Foreskin fibroblast (primary cell): ENCODE measurements at places on chromosomes 13 and 19.
A peak's percentile ranks its signal among the peaks of the same experiment; 100 is the strongest.

- DNase-seq: no peak
These were observed 5.4 kb upstream of the ZSCAN5A start for GRCh38 chr19:56319991-56320390.

DNA sequence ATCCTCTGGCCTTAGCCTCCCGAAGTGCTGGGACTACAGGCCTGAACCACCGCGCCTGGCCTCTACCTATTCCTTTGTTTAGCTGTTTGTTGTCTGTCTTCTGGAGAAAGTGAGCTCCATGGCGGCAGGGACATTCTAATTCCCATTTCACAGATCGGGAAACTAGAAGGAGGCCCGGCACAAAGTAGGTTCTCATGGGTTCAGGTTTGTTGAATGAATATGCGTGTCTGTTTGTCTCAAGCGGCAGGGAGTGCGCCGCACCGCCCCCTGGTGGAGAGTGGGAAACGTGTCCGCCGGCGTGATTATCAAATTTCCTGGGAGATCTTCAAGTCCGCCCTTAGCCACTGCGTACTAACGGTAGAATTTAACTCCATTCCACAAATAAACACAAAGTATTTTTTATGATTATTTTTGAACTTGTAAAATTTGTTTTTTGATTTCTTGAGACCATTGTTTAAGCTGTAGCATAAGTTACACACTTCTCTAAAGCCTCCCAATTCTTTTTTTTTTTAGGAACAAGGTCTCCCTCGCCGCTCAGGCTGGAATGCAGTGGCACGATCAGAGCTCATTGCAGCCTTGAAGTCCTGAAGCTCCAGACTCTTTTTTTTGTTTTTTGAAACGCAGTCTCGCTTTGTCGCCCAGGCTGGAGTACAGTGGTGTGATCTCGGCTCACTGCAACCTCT lies 8.9 kb upstream of the CCDC9 start:
- peak; percentile 90 for DNase-seq

DNA sequence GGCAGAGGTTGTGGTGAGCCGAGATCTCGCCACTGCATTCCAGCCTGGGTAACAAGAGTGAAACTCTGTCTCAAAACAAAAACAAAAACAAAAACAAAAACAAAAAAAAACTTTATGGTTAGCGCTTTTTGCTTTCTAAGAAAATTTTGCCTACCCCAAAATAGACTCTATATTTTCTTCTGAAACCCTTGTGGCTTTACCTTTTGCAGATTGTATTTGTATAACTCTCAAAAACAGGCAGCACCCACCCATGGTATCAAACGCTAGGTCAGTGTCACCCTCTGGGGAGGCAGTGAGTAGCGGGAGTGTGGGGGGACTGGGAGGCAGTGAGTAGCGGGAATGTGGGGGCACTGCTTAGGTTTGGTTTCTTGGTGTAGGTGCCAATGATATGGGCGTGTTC lies 7.5 kb upstream of the SLC39A3 start:
- DNase-seq: no peak

DNA sequence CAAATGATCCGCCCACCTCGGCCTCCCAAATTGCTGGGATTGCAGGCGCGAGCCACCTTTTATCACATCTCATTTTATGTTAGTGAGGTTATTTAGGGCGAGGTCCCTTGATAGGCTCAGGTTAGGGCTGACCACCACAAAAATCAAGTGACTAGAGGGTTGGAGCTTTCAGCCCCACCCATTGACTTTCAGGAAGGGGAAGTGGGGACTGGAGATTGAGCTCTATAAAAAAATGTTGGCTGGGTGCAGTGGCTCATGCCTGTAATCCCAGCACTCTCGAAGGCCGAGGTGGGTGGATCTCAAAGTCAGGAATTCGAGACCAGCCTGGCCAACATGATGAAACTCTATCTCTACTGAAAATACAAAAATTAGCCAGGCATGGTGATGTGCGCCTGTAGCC lies 20.1 kb downstream of the FPR3 start:
- DNase-seq: no peak

- peak; percentile 2 for DNase-seq
These were observed 349.2 kb upstream of the ARGLU1 start for GRCh38 chr13:106917024-106917571.

GRCh38 chr13:64276232-64276631 lies 2860.6 kb upstream of the PCDH20 start:
- no peak for DNase-seq

DNA sequence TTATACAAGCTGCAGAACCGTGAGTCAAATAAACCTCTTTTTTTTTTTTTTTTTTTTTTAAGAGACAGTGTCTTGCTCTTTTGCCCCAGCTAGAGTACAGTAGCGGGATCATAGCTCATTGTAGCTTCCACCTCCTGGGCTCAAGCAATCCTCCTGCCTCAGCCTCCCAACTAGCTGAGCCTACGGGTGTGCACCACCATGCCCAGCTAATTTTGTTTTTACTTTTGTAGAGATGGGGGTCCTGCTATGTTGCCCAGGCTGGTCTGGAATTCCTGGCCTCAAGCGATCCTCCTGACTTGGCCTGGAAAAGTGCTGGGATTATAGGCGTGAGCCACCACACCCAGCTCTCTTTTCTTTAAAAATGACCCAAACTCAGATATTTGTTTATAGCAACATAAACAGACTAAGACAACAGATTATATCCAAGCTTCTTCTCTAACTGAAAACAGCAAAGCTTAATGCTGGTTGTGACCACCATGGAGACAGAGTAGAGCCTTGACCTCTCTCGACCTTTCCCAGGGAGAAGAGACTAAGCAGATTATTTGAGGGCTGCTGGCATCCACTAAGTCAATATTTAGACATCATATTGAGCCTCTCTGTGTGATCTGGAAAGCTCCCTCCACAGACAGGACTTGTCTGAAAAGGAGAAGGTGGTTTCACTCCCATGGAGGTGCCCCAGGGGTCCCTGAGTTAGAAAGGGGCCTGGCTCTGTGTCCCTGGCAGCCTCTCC lies 150.0 kb downstream of the KCTD15 start:
- DNase-seq: no peak

- peak; percentile 67 for DNase-seq
These were observed 19.6 kb upstream of the B3GNT3 start for GRCh38 chr19:17775245-17775927.

- peak; percentile 76 for DNase-seq
These were observed 923.5 kb downstream of the UQCRFS1 start for GRCh38 chr19:28289295-28290063.

DNA sequence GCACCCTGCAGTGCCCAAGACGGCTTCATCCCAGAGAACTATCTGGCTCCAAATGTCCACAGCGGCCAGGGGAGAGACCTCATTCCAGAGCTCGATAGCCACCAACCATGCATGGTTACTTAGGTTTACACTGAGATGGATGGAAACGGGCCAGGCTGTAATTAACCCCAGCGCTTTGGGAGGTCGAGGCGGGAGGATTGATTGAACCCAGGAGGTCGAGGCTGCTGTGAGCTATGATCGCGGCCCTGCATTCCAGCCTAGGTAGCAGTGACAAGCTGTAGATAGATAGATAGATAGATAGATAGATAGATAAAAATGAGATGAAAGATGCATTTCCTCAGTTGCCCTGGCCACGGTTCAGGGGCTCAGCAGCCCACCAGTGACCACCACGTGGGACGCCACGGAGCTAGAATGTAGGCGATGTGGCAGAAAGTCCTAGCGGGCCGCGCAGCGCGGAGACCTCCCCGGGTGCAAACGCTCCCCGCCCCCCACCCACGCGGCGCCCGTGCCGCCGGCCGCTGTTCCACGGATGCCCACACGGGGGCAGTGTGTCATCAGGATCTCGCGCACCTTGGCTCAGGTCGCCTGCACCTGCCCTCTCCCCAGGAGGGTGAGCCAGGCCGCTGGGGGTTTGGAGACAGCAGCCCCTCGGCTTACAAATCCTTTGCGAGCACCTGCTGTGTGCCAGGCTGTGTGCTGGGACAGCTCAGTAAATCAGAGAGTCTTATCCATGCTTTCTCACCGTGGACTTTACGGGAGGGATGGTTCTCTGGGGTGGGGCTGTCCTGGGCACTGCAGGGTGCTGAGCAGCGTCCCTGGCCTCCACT lies 13.5 kb upstream of the TLE5 start:
- no peak for DNase-seq

DNA sequence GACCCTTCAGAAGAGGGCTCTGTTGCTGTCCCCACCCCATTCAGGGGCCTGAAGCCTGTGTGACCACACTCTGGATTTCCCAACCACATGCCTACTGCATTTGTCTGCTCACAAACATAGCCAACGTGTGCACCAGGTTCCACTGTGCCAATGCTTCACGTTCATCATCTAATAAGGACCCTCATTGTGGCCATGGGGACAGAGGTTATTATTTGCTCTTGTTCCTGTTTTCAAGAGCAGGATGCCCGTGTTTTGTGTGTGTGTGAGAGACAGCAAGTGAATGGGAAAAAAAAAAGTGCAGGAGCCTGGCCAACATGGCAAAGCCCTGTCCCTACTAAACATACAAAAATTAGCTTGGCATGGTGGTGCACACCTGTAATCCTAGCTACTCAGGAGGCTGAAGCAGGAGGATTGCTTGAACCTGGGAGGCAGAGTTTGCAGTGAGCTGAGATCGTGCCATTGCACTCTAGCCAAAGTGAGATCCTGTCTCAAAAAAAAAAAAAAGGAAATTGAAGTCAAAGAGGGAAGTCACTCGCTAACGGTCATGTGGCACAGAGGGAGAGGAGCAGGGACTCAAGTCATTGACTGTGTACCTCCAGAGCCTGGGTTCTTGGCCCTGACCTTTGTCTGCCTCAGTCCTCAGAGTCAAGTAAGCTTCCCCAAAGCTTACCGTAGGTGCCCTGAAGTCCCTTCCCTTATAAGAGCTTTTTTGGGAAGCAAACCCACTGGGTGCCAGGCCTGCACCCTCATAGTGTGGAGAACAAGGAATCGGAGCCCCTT lies 6.9 kb downstream of the B3GNT8 start:
- no peak for DNase-seq

GRCh38 chr19:52188822-52189734 lies 774 bp upstream of the PPP2R1A start:
- no peak for DNase-seq
